ENCODE measurements at places on chromosomes 12 and 14. TPM values are rescaled to one million over a fixed set of nuclear protein-coding genes. Genes with fewer than 3 reads are reported as not detected.
A peak's percentile ranks its signal among the peaks of the same experiment; 100 is the strongest.

Gene ABCD4
- 17.3 TPM for total RNA-seq

- no peak overlapping the region for H3K4me3 ChIP-seq
- DNase-seq = no peak
- no peaks in the 10 kb centered on the region for H3K36me3 ChIP-seq
- H3K4me1 ChIP-seq = no peaks in the 10 kb centered on the region
Observed at GRCh38 chr14:37438444-37438843, 156.6 kb downstream of the FOXA1 start.

Gene DCP1B
- 12.7 TPM for total RNA-seq

Gene KRT72
- not detected for total RNA-seq

GRCh38 chr12:75913502-75914351 lies 117.8 kb downstream of the PHLDA1 start:
- no peak for DNase-seq
- H3K4me1 ChIP-seq = peaks cover 11% of the 10 kb centered on the region
- no peak overlapping the region for H3K4me3 ChIP-seq
- H3K36me3 ChIP-seq = no peaks in the 10 kb centered on the region
- H3K27ac ChIP-seq = no peak overlapping the region

Gene AICDA
- not detected for total RNA-seq

GRCh38 chr14:68426661-68427549 lies 366.0 kb downstream of the ZFP36L1 start:
- peaks cover 16% of the 10 kb centered on the region for H3K4me1 ChIP-seq
- peaks cover 12% of the 10 kb centered on the region for H3K36me3 ChIP-seq
- no peak overlapping the region for H3K4me3 ChIP-seq

Gene KRT4
- 0.29 TPM for total RNA-seq

DNA sequence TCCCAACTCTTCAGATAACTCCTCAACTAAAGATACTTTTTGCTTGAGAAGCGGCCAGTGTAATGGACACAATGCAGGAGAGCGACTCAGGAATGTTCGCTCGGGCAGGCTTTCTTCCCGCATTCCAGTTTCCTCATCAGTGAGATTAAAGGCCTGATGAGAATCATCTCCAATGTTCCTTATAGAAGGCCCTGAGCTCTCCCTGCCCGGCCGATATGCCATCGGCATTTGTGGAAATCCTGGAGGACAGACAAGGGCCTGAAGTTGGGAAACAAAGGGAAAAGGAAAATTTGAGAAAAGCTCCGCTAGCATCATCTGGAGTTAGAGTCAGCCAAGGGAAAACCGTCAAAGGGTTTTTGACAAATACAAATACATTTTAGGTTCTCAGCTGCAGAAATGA lies 38.0 kb upstream of the FOXN3 start:
- no peaks in the 10 kb centered on the region for H3K4me1 ChIP-seq
- no peak overlapping the region for H3K27ac ChIP-seq
- no peak overlapping the region for H3K4me3 ChIP-seq
- no peaks in the 10 kb centered on the region for H3K27me3 ChIP-seq
- DNase-seq = no peak

- peak; percentile 31 for DNase-seq
- H3K4me3 ChIP-seq = peak overlapping the region; percentile 52
- peaks cover 56% of the 10 kb centered on the region for H3K4me1 ChIP-seq
- H3K36me3 ChIP-seq = peaks cover 8% of the 10 kb centered on the region
- peak overlapping the region; percentile 84 for H3K27ac ChIP-seq
Observed at GRCh38 chr14:68982581-68982980, 3.5 kb upstream of the ACTN1 start.

- peak overlapping the region; percentile 93 for H3K27ac ChIP-seq
- H3K4me3 ChIP-seq = peak overlapping the region; percentile 83
- H3K36me3 ChIP-seq = no peaks in the 10 kb centered on the region
Observed at GRCh38 chr14:22556021-22556989, 32.7 kb downstream of the DAD1 start.

DNA sequence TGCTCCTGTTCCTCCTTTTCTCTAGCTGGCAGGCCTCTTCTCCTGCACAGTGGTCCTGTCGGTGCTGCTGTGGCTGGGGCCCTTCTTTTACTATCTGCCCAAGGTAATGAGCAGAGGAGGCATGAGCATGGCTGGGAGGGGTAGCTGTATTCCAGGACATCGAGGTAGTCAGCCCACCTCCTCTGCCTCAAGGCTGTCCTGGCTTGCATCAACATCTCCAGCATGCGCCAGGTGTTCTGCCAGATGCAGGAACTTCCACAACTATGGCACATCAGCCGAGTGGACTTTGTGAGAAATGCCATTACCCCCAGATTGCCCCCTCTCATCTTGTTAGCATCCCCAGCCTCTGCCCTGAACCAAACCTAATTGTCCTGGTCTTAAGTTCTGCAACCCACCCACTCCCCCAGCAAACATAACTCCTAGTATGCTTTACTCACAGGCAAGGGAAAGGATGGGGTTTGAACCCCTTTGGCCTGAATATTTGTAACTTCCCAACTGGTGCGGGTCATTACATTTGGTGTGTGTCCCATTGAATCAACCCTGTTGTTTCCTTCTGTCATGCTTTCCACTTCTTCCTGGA lies 9.1 kb downstream of the B4GALNT1 start:
- H3K36me3 ChIP-seq = no peaks in the 10 kb centered on the region
- DNase-seq = no peak
- no peak overlapping the region for H3K4me3 ChIP-seq
- H3K4me1 ChIP-seq = peaks cover 6% of the 10 kb centered on the region
- H3K27me3 ChIP-seq = peaks cover 32% of the 10 kb centered on the region
- no peak overlapping the region for H3K27ac ChIP-seq

Gene TDRD9
- not detected for total RNA-seq

Gene MEG3
- 178 TPM for total RNA-seq

DNA sequence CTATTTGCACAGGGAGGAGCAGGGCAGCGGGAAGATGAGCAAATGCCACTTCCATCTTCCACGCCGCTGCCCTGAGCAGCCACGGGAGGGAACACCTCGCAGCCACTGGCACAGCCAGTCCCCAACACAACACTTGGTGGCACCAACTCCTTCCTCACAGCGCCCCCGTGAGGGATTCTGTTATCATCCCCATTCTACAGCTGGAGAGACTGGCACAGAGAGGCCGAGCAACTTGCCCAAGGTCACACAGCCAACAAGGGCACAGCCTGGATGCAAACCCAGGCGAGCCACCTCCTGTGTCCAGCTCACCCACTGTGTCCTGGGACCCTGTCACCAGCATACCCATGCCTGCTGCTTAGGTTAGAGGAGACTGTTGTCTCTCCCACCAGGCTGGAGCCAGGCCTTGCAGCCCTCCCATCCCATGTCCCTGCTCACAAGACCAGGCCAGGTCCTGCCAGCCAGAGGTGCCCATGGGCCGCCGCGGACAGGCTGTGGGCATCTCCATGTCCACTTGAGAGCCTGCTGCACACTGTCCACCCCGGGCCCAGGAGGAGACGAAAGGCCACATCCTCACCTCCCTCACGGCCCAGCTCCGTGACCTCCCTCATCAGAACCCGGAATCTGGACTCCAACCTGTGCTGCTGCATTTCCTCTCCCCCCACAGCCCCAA lies 57.0 kb downstream of the NCOR2 start:
- H3K27ac ChIP-seq = peak overlapping the region; percentile 52
- peak overlapping the region; percentile 59 for H3K4me3 ChIP-seq
- H3K36me3 ChIP-seq = peaks cover 10% of the 10 kb centered on the region
- peaks cover 1% of the 10 kb centered on the region for H3K27me3 ChIP-seq
- peaks cover 87% of the 10 kb centered on the region for H3K4me1 ChIP-seq
